ENCODE measurements at places on chromosomes 1 and 21.
A peak's percentile ranks its signal among the peaks of the same experiment; 100 is the strongest.

- DNase-seq: no peak
These were observed 1.6 kb upstream of the C1orf159 start for GRCh38 chr1:1117469-1117831.

DNA sequence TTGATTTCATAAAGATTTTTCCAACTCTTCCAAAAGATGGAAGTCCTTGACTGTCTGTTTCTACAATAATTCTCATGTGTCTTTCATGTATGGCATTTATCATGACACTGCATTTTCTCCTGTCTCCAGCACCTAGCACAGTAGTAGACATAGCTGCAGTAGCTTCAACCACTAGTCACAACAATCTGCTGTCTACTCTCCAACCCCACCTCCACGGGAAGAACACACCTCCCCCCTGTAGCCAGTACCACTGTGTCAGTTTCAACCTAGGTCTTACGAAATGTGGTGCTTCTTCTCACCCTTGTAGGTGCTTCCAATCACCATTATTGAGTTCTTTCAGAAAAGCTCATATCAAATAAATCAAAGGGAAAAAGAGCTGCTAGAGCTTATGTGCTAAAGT is 425.1 kb upstream of the ADAMTS5 start:
- no peak for DNase-seq

GRCh38 chr1:234320549-234320948 is 52.7 kb upstream of the COA6 start:
- no peak for DNase-seq

DNA sequence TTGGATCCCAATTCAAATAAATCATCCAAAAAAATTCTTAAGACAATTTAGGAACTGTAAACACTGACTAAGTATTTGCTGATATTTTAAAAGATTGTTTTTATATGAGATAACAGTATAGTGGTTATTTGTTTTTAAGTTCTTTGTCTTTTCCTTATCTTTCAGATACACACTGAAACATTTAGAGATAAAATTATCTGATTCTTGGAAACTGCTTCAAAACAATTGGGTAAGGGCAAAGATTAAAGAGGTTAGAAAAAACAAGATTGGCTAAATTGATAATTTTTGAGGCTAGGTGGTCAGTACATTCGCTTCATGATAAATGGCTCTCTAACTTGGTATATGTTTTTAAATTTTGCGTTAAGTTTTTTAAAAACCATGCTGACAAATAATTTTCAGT is 117.3 kb downstream of the PSMG1 start:
- no peak for DNase-seq

DNA sequence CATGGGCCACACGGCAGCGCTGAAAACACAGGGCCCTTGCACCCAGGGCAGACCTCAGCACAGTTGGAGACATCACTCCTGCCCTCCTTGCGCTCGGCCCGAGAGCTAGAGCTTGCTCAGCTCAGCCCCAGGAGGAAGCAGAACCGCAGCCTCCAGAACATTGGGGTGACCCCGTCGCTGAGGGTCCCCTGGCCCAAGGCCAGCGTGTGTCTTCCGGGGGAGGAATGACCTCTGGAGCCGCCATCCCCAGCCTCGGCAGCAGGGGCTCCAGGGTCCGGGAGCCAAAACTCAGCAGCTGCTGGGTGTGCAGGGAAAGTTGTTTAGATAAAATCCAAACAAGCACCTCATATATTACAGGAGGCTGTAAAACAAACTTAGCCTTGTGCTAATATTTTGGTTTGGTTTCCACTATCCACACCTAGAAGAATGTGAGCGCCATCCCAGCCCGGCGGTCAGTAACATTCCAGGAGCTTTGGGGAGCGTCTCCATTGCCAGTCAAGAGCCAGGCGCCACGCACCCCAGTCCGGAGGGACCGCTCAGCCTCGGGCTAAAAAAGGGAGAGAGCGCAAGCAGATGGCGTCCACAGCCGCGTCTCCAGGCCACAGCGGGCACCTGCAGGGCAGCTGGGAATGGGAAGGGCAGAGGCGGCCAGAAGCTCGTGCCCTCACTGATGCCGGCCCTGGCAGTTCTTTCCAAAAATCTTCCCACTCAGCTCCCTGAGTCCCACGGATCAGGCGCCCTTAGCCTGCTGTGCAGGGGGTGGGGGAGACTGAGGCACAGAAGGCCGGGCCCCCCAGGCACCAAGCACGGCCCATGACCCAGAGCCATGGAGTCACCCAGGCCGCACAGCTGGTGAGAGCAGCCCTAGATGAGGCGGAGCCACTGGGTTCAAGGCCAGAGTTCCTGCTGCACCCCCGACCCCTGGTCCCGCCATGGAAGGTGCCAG is 52.0 kb downstream of the SLX9 start:
- DNase-seq: no peak

DNA sequence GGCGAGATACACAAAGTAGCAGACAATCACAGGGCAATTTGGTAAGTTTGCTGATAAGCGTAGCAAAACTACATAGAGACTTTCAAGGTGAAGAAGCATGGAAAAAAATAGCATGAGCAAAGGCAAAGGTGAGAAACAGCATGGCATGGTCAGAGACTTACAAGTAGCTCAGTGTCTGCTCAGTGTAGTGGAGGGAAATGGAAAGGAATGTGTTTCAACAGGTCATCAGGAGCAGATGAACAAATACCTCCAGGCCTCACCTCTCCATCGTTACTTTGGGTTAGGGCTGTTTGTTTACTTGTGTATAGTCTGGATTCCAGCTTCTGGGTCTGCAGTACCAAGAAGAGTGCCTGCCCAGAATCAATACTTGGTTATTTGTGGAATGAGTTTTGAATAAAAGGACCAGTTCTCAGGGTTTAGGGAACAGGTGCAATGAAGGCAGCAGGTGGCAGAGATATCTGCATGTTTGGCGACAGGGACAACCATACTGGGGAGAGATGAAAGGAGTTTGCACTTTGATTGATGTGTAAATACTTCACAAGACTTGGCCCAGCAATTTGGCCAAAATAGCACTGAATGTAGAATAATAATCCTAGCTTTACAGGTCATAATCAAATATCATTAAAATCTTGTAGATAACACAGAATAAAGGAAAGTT is 97.0 kb upstream of the FGGY start:
- DNase-seq: no peak

- no peak for DNase-seq
These were observed 24.8 kb downstream of the TP53BP2 start for GRCh38 chr1:223820971-223821370.

DNA sequence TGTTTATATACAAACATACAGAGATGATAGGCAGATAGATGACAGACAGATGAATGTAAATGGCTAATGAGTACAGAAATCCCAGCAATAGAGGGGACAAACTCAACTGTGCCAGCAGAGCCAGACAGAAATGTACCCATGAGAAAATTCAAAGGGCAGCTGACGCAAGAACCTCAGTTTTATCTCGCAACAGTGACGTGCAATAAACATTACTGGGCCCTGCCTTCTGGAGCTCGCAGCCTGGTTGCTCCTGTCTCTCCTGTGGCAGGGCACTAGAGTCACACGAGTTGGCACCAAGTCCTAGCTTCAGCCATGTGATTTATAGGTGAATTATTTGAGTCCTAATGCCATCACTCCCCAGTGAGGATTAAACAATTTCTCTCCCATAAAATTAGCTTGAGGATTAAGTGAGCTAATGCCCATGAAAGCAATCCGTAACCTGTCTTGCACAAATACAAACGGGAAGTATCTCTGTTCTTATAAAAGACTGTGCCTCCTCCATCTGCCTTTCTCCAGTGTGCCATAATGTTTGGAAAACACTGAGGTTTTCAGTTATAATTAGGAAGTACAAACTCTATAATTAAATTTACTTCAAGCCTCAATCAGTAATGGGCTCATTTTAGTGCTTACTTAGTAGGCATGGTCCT is 50.7 kb downstream of the VAV3 start:
- DNase-seq: no peak

GRCh38 chr1:15337656-15338402 is 71.9 kb upstream of the EFHD2 start:
- DNase-seq: no peak

DNA sequence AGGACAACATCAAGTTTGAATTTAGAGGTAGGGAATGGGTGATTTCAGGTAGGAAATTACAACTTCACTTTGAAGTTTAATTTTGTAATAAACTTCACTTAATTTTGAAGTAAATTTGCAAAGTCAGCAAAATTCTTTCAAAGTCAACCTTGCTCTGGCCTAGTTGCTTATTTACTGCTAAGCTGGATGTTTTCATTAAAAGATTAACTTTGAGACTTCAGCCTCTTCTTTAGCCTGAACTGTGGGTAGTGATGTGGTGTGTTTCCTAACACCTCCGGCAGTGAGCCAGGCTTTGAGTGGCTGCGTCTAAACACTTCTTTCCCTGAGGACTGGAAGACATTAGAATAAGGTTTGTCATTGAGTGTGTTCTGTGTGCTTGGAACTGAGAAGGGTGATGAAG is at the start of gene HAO2:
Gene HAO2 (plus strand): TSS at position 232 of the 400 bp plus-strand sequence. CDS start 12,301 bp downstream, outside the sequence.
- no peak for DNase-seq

DNA sequence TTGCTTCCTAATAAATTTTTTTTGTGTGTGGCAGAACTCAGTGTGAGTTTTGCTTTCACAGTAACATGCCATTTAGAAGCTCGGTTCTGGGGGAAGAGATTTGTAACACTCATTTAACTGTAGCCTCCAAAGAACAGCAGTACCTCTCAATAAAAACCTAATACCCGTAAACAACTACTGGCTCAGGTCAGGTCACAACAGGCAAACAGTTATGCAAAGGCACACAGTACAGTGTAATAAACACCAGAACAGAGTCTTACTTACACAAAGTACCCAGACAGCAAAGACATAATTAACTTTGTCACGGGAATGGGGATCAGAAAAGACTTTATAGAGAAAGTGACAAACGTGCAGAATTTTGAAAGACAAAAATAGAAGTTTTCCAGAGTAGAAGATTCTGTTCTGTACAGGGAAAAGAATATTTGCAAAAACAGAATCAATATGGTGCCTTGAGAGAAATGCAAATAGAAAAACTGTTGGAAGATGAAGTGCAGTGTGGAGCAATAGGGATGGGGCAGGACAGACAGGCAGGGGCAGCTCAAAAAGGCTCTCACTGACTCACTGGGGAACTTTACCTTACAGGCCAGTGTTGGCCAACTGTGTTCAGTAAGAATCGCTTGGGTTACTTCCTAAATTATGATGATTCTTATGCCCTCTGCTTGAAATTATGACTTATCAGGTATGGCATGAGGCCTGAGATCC is 38.8 kb downstream of the EGLN1 start:
- DNase-seq: no peak

DNA sequence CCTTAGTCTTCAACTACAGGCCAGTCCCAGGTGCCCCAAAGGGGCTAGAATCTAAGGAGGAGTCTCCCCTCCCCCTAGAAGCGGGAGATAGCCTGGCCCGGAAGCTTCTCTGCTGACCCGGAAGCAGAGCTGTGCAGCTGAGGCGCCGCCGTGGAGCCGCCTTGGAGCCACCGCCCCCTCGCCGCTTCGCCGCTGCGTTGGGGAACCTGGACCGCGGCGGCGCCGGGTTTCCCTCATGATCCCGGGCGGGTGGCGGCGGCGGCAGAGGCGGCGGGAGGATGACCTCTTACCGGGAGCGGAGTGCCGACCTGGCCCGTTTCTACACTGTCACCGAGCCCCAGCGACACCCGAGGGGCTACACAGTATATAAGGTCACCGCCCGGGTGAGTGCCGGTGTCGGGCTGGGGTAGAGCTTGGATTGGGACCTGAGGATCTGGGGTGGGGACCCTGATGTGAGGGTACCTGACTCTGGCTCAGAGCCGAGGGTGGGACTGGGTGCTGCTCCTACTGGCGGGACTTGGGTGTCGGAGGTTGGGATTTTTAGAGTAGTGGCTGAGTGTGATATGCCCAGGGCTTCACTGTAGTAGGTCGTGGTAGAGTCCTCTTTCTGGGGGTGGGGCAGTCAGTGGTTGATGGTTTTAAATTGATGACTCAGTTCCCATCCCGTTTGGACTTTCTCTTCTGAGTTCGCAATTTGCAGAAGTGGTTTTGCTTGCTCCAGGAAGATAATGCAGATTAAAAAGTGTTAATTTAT is at the start of gene RPS6KC1:
Gene RPS6KC1 (plus strand): TSS at position 115 of the 754 bp plus-strand sequence. CDS start 164 bp downstream, at position 279.
- peak; percentile 59 for DNase-seq

DNA sequence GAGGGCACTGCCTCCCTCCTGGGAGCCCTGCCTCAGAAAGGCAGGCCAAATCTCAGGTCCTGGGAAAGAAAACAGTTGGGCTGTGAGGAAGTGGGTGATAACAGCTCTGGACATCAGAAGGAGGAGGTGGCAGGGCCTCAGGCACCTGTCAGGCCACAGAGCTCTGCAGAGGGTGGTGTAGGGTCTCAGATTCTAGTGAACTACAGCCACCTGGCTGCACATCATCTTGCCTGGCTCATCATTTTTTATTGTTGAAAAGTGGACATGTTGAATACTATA is 15.3 kb upstream of the ZNF678 start:
- no peak for DNase-seq

DNA sequence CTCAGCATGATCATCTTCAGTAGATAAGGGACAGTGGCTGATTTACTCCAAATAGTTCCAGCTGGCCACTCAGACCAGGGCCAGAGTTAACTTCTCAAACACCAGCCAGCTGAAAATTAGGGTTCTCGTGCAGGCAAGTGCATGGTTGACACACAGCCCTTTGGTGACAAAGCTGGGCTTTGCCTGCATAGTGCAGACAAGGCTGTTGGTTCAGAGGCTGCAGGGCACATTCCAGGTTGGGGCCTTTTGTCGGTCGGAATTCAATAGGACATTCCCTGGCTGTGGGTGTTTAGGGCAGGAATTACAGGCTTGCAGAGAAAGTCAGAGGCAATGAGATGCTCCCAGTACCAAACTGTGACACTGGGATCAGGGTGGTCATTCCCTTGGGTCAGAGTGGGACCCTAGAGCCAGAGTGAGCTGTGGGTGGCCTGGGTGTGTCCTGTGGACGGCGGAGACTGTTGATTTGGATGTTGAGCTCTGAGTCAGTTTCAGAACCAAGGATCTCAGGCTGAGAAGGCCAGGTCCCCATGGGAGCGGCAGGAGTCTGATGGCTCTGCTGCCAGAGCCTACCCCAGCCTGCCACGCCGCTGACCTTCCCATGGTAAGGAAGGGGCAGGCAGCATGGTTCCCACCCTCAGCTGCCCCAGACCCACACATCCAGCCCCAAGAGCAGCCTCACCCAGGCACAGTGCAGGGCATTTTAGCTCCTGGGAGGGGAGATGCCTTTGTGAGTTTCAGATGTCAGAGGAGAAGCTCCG is 56.2 kb downstream of the STUM start:
- no peak for DNase-seq

DNA sequence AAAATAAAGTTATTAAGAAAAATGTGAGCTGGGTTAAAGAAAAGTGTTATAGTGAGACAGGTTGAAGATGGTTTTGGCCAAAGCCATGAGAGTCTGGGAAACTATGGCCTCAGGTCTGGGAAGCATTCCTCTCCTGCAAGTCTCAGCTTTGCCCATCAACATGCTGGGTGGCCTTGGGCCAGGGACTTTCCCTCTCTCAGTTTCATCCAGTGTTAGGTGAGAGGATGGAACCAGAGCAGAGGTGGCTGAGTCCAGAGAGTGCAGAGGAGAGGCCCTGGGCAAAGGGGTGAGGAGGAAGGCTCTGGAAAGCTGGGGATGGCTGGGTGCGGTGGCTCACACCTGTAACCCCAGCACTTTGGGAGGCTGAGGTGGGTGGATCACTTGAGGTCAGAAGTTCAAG is 10.5 kb downstream of the PADI2 start:
- DNase-seq: no peak

DNA sequence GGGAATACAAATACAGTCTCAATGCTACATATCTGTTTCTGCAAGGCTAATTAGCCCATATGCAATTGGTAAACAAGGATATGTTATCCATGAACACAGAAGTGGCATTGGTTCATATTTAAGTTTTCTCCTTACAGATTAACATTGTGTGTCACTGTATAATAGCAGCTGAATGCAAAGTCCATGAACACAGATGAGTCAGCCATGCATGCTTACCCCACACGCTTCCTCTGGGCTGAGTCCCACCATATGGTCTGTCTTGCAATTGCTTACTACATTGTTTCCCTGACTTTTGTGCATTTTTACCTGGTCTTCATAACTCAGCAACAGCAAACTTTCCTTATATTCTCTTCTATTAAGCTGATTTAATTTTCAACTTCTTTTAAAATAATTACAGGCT is 41.5 kb upstream of the TSNAX start:
- DNase-seq: no peak
